RWPE2 (cell line): ENCODE measurements at places on chromosomes 2 and 18.

DNA sequence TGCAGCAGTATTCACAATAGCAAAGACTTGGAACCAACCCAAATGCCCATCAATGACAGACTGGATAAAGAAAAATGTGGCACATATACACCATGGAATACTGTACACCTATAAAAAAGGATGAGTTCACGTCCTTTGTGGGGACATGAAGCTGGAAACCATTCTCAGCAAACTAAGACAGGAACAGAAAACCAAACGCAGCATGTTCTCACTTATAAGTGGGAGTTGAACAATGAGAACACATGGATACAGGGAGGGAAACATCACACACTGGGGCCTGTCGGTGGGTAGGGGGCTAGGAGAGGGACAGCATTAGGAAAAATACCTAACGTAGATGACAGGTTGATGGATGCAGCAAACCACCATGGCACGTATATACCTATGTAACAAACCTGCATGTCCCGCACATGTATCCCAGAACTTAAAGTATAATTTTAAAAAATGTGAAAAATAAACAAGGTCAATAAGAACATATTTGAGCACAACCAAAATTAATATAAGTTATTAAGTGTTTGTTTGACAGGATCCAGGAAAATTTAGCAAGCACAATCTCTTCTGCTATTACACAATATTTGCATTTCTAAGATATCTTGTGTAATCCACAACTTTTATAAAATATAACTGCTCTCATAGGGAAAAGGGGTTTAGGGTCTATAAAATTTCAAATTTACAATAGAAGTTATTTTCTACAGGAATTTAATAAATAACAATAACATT, 22.9 kb downstream of the CCBE1 start:
- no peak for DNase-seq

- no peak for DNase-seq
Measured at GRCh38 chr2:119066272-119066804, 92.2 kb downstream of the C1QL2 start.

GRCh38 chr2:156473445-156473844, 37.3 kb downstream of the GPD2 start:
- DNase-seq = no peak

- DNase-seq = no peak
Measured at GRCh38 chr18:23243178-23243577, 107.9 kb downstream of the CABLES1 start.

- peak; percentile 63 for DNase-seq
Measured at GRCh38 chr2:181810823-181811695, 80.5 kb upstream of the ITPRID2 start.

DNA sequence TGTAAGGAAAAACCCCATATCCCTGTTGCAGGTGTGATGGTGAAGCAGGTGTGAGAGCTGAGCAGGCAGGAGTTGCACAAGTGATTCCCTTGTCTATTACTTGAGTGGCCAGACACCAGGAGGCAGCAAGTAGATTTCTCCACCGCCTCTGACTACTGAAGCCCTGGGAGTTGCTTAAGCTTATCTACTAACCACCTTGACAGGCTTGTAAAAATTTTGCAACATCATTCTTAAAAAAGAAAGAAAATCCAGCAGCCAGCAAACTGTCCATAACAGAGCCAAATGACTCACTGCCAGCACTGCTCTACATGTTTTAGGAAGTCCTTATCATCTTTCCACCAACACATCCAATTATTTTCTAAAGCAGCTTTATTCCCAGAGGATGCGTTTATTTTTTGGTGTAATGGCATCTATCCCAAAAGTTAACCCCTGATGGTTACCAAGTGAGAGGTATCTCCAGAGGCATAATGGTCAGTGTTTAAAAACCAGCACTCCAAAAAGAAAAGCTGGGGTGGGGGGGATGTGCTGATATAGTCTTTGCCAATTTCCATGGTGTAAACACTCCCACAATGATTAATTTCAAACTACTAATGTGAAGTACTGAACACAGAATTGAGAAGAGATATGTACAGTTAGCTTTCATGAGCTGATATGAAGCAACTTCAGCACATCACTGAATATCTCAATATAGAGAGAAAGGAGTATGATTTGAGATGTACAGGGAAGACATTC, 16.3 kb upstream of the GPR39 start:
- DNase-seq = no peak

- DNase-seq = no peak
Measured at GRCh38 chr2:23386339-23387220, 1.6 kb downstream of the KLHL29 start.

- no peak for DNase-seq
Measured at GRCh38 chr2:152385650-152386049, 50.7 kb downstream of the FMNL2 start.

DNA sequence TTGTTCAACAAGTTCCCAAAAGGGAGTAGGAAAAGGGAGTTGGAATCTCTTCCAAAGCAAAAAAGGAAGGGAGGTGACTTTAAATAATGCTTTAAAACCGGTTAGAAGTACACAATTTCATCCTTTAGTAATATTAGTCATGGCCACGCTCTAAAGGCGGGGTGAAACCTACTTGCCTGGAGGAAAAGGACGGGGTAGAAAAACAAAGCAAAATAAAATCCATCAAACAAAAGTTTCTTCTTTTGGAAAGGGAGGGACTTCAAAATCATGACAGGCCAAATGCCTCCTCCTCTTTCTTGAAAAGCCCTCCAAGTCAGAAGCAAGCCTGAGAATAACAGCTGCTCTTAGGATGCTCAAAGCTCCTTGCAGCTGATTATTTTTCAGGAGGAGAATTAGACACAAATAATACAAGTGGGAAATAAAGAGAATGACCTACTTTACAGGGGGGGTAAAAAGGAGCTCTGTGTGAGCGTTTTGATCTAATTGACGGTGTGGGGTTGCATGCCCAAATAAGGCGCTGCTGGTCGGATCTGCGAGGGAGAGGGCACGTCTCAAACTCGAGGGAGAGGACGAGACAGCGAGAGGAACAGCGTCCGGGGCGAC, 1.8 kb upstream of the NPAS2 start:
- no peak for DNase-seq

DNA sequence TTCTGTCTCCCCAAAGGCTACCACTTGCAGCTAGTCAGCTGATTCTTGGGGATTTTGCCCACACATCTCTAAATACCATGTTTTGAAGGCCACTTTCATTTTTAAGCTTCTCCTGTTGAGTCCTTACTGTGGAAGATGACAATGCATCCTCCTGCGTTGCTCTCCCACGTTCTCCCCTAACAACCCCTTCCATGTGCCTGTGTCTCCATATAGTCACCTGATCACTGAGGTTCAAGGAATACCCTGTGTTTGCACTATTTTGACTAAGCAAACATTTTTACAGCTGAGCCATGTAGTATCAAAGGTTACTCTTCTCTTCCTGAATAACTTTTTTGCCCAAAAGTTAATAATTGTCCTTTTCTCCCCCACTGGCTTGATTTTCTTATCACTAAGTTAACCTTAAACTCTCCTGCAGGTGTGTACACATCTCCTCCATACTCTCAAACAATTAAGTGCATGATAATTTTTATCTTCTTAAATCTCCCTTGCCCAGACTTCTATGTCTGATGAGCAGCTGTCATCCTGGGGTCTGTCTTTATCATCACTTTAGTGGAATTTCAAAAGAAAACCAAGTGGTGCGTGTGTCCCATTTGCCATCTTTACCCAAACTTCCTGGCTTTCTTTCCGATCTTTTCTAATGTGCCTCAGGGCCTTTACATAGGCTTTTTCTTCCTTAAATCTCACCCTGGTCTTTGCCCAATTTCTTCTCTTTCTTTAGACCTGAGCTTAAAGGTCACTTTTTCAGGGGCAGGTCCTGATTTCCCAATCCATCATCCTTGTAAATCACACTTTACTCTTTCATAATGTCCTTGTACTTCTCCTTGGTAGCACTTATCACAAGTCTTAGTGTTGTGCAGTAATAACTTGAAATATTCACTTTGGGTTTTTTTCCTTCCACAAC, 85.2 kb upstream of the SPATS2L start:
- no peak for DNase-seq

DNA sequence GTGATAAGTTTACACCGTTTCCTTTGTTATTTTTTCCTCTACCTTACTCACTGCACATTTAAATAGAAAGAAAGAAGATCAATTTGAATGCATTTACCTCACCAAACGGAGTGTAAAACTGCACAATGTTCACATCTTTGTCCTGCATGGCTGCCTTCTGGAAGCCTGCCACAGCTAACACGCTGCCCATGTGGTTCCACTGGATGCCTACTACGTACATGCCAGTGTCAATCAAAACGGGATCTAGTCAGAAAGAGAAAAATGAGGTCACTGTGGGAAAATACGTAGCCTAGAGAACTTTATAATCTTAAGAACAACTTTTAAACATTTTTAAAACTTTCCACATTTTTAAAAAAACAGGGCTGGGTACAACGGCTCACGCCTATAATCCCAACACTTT, 16.4 kb downstream of the WDR35 start:
- DNase-seq = no peak

DNA sequence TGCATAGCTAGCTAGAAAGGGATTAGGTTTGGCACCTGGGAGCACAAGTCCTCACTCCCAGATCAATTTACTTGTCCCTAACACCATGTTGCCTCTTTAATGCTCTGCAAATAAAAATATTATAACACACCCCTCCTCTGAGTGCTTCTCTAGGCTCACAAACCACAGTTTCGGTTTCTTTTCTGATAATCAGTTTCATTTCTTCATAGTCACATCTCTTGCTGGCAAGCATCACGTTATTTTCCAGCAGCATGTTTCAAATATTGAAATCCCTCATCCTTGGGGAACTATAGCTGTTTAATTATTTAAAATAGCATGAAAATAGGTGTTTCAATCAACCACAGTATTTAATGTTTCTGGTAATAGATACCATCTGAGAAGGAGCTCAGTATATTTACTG, 13.9 kb upstream of the SMCHD1 start:
- no peak for DNase-seq

GRCh38 chr2:221060376-221060775, 511.7 kb downstream of the EPHA4 start:
- no peak for DNase-seq

DNA sequence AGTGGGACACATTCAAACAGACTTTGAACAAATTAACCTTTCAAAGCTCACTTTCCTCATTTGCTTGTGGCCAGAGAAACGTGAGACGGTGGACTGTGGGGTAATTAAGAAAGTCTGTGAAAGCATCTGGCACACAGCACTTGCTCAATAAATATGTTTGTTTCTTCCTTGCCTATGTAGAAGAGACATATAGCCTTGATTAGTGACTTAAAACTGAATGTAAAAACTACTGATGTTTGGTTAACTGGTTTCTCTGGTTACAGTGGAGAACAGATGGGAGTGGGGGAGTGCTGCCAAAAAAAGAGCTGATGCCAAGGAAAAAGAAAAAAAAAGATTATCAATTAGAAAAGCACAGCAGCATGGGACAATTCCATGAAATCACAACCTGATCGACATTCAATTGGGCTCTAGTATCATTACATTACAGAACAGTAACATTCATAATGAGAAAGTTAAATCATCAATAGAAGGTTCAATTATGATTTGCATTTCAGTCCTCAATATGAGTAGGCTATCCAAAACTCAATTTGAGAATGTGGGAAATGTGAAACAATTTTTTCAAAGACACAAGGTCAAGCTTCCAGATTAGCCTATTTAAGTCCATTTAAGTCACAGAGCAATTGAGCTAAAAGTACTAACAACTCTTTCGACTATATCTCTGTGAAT, 14.7 kb downstream of the CUL3 start:
- no peak for DNase-seq

- DNase-seq = no peak
Measured at GRCh38 chr18:21443776-21444464, 156.6 kb downstream of the ESCO1 start.

GRCh38 chr2:157923598-157924217, 47.6 kb upstream of the ACVR1 start:
- DNase-seq = no peak

DNA sequence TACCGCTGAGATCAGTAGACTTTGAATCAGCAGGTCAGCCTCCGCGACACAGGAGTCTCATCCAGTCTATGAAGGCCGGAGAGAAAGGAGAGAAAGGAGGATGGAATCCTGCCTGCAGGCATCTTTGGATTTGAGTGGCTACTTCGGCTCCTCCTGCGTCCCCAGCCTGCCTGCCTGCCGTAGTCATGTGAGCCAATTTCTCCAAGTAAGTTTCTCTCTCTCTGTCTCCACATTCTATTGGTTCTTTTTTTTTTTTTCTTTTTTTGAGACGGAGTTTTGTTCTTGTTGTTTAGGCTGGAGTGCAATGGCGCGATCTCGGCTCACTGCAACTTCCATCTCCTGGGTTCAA, 16.7 kb downstream of the PDCD1 start:
- no peak for DNase-seq

GRCh38 chr18:14912967-14913366, 165.0 kb downstream of the ANKRD30B start:
- no peak for DNase-seq

- DNase-seq = no peak
Measured at GRCh38 chr2:161625314-161625919, 1.2 kb downstream of the SLC4A10 start.

DNA sequence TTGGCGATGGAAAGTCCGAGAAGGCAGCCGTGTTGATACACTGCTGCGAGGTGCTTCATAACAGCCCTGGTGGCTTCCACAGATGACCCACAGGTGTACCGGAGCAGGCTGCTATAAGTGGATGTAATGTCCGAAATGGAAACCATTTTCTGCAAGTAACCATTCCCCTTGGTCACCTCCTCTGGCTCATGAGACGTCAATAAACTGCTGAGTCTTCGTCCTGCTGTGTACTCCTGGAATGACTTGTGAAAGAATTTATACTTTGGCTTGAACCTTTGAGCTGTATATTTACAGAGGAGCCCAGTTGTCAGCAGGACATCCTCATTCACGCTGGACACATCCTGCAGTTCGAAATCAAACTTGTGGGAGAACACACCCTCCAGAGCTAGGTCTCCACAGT, 14.4 kb downstream of the NLRC4 start:
- DNase-seq = no peak

GRCh38 chr2:223522796-223523195, 79.4 kb downstream of the SCG2 start:
- no peak for DNase-seq

- peak; percentile 50 for DNase-seq
Measured at GRCh38 chr2:240812721-240813120, 7.3 kb downstream of the KIF1A start.

DNA sequence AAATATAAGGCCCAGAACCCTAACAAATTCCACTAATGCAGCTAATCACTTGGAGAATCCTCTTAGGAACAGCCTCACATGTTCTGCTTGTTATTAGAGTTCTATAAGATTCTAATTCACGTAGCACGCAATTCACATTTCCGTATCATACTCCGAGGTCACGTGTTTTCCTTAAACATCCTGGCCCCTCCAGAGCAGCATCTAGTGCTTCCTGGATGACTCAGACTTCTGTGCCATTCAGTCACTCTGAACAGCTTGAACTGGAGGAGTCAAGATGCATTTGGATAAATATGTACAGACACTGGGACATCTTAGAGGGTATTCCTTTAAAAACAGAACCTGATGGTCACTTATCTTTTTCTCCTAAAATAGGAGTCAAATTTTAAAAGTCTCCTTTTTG, 156.5 kb downstream of the MYO5B start:
- DNase-seq = no peak

DNA sequence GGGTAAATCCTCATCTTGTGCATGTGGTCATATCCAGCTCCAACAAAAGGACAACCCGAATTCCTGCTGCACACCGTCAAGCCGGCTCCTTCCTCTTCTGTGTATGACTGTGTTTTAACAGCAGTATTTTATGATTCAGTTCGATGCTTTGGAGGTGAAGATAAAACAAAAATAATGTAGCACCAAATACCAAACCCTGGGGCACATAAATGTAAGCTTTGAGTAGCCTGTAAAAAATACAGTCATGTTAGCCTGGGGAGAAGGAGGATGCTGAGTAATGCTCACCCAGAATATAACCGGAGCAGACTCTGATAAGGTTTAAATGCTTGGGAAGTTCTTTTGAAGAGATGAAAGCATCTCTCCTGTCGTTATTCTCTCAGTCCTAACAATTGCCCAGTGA, 225.0 kb downstream of the SUCLG1 start:
- DNase-seq = no peak
